ENCODE measurements at places on chromosomes 16 and 17.

DNA sequence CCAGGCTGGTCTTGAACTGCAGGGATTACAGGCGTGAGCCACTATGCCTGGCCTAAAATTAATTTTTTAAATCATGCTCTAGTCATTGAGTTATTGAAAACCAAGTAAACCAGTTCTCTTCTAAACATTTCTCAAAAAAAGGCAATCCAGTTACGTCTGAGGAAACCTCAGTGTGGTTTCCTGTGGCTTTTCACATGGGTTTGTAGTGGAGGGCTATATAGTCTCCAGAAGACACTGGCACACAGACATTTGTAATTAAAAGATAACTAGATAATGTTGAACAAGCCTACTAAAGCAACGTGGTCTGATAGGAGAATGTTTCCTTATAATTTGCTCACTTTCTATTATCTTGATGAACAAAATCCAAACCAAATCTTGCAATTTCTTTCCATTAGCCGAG lies 5.2 kb upstream of the TOB1 start:
- peak; percentile 54 for DNase-seq

- DNase-seq: no peak
These were observed 205.2 kb downstream of the RAB11FIP4 start for GRCh38 chr17:31596382-31597323.

- no peak for DNase-seq
These were observed 34.5 kb downstream of the ABCC6 start for GRCh38 chr16:16188827-16189226.

- no peak for DNase-seq
These were observed 270.9 kb downstream of the CEP112 start for GRCh38 chr17:65920996-65921395.

- no peak for DNase-seq
These were observed 124.2 kb downstream of the TMEM132E start for GRCh38 chr17:34703533-34703932.

DNA sequence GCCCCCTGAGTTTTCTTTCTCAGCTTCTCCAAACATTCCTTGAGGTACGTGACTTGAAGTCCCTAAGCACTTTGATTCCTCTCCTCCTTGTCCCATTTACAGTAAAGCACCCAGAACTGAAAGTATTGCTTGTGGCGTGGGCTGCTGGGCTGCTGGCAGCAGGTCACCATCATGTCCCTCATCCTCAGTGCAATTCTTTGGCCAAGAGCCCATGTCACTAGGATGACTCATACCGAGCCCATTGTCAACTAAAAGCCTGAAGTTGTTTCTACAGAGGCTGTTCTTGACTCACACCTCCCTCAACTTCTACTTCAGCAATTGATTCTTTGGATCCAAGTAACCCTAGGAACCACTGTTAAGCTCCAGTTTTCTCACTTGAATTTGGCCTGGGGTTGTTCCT lies 54.3 kb downstream of the KPNA2 start:
- DNase-seq: peak; percentile 35

GRCh38 chr16:11047057-11047456 lies 102.7 kb downstream of the CLEC16A start:
- no peak for DNase-seq

DNA sequence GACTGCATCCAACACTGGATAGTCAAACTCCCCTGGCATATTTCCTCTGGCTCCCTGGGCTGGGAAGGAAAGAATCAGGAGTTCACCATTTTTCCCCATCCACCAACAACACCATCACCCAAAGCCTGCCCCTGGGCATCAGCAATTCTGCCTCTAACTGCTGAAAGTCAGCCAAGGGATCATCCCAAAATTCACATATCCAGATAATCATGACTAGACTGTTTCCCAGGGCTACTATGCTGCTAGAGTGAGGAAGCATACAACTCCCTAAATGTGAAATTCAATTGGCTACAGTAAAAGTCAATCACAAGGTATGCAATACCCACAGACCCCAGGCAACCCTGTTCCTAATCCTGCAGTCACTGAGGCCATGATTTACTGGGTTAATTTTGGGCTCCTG lies 230.6 kb downstream of the C16orf95 start:
- no peak for DNase-seq

- no peak for DNase-seq
These were observed 41.3 kb downstream of the CDH13 start for GRCh38 chr16:82668094-82668493.

GRCh38 chr17:75048249-75048878 lies 1.3 kb downstream of the KCTD2 start:
- no peak for DNase-seq

DNA sequence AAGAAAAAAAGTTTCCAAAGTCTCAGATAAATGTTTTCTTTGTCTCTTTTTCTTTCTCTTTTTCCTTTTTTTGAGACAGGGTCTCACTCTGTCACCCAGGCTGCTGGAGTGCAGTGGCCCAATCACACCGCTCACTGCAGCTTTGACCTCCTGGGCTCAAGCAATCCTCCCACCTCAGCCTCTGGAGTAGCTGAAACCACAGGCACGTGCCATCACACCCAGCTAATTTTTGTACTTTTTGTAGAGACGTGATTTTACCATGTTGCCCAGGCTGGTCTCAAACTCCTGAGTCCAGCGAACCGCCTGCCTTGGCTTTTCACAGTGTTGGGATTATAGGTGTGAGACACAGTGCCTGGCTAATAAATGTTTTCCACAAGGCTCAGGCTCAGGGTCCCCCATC lies 53.3 kb upstream of the KSR1 start:
- no peak for DNase-seq

DNA sequence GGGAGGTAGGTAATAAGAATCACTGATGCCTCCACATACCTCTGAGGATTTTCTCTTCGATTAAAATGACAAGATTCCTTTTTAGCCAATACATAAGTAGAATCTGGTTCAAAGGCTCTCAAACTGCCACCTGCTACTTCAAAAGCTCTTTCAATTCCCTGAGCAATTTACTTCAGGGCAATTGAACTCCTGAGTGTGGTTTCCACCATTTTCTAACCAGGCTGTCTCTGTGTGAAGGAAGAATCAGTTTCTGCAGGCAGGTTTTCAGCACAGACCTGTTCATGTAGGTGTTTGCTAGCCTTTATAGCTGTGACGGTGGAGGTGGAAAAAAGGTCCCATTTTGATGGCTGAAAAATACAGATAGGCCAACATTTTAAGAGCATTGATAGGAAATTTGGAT lies 18.2 kb upstream of the HS3ST3B1 start:
- DNase-seq: no peak

- DNase-seq: no peak
These were observed 4.4 kb downstream of the ACLY start for GRCh38 chr17:41914358-41914766.

- DNase-seq: no peak
These were observed 32.4 kb downstream of the WIPI1 start for GRCh38 chr17:68424861-68425260.

- no peak for DNase-seq
These were observed 117.9 kb upstream of the MYOCD start for GRCh38 chr17:12547831-12548230.
